ENCODE measurements at places on chromosomes 16 and 17.

DNA sequence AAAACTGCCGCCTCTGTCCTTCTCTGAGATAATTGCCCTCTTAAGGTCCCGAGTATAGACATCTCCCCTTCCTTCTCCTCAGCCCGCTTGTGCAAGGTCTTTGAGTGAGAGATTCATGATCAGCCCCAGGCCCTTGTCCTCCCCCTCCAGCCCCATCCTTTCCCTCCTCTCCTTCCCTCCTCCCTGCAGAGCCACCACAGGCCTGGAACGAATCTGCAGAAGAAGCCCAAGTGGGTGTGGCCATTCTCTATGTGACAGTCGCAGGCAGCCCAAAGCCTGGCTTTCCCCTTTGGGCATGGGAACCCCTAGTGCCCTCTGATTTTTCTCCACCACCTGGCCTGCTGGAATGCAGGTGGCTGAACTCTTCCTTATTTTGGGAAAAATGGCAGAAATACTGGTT, 7.2 kb upstream of the NDRG4 start:
- DNase-seq, result no peak

DNA sequence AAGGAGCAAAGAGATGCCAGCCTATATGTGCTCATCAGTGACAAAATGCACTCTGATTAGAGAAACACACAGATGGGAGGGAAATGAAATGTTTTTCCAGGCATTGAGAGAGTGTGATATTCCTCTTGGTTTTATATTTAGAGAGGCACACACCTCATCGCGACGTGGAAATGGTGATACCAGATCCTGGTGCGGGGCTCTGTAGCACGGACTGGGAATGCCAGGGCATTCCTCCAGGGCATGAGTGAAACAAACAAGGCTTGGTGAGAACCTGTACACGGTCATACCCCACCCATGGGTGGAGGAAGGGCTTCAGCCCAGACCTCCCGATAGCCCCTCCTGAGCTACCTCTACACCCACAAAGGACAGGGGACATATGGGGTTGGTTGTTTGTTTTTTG, 280.2 kb downstream of the C16orf95 start:
- no peak for DNase-seq

- no peak for DNase-seq
These were observed 84.0 kb upstream of the DNAH17 start for GRCh38 chr17:78661093-78661770.

- no peak for DNase-seq
These were observed 49.0 kb upstream of the CRYM start for GRCh38 chr16:21327046-21327445.

- no peak for DNase-seq
These were observed 89.3 kb upstream of the GSE1 start for GRCh38 chr16:85523602-85524364.

DNA sequence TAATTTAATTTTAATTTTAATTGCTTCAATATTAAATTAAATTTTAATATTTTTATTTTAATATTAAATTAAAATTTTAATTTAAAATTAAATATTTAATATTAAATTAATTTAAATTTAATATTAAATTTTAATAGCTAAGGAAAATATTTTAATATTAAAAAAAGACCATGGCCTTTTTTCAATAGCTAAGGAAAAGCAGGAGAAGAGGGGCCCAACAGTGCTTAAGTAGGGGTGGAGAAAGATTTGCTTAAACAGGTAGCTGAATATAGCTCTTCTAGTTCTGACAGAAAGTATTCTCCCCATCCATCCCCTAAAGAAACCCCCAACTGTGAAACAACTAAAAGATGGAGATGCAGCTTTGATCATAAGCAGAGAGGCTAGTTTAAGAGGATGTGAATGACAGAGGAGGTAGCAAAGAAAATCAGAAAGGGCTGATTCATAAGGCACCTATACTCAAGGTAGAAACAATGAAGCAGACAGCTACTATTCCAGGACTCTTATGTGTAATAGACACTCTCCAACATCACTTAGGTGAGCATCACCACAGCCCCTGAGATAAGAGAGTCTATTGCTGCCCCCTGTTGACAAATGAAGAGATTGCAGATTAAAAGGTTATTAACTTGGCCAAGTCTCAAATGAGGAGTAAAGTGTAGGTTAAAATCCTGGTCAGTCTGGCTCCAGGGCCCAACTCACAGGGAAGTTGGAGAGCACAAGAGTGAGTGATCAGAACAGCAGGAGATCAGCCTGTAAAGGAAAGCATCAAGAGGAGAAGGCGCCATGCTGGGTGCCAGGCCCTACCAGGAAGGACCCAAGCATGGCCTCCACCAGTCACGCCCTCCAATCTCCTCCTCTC, 7.8 kb upstream of the RNASEK start:
- no peak for DNase-seq

DNA sequence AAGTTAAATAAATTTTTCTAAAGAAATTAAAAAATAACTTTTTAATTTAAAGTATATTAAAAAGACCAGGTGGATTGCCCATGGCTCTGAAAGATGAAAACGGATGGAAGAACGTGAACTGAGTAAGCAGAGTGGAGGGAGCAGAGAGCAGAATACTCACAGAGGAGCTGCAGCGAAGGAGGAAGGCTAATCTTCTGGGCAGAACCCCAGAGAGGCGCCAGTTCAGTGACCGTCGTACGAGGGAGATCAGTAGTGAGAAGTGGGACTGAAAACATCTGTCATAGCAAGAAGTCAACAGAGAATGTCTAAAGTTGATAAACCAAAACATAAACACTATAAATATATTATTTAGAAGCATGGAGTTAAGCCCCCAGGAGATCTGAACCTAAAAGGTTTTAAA, 34.9 kb downstream of the UBE2G1 start:
- DNase-seq, result no peak

- no peak for DNase-seq
These were observed 2.4 kb upstream of the RIPOR1 start for GRCh38 chr16:67526149-67526791.

- DNase-seq, result no peak
These were observed 4.4 kb downstream of the CD19 start for GRCh38 chr16:28935924-28936783.

DNA sequence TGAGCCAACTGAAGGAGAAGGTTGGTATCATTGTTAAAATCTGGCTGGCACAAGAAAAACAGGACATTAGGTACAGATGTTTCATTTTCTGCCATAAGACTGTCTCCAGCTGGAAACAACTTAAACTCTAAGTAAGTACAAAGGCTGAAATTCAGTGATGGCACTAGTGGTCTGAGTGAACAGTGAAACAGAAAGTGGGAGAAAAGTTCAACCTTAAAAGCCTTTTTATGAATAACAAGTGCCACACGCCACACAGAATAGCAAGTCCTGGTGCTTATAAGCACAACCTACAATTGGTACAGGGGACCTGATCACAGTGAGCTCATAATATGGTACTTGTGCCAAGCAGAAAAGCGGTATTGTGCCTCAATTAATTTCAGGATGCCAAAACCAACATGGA, 56.7 kb downstream of the CEP112 start:
- DNase-seq, result no peak

- DNase-seq, result no peak
These were observed 3.4 kb upstream of the ZNF385C start for GRCh38 chr17:42101513-42102292.

DNA sequence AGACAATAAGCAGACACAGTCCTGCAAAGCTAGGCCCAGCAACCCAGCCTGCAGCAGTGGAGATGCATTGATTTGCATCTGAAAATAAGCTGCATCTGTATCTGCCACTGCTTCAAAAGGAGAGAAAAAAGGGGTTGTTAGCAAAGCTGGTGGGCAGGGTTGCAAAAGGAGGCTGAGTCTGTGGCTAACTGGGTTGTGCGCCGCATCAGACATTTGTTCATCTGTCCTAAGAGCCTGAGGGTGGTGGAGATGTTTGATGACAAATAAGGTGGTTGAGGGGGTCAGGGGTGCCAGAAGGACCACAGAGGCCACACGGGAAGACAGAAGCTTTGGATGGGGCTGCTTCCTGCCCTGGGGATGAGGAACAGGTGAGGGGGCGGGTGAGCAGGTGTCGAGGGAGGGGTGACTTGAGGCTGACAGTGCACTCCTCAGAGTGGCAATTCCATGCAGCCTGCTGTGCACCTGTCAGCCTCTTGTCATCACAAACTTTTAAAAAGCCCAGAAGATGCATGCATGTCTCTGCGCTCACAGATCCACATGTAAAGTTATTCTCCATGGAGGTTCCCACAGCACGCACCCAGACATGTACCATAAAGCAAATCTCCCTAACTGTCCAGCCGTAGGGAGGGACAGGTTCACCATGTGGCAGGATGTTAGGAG, 35.4 kb downstream of the WSB1 start:
- no peak for DNase-seq

DNA sequence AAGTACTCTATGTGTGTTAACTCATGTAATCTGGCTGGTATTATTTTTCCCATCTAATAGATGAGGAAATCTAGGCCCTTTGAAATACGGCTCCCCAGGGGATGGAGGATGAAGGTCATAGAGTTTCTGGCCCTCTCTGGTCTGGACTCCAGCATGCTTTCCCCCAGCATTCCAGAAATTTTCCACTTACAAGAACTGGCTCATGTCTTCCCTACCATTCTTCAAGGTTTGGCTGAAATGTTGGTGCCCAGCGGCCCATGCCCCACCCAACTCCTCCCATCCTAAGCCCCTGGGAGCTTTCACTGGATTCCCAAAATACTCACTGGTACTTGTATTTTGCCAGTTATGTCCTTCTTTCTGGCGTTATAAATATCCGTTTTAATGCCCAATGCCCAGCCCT, 237.5 kb upstream of the NLRP1 start:
- DNase-seq, result no peak

DNA sequence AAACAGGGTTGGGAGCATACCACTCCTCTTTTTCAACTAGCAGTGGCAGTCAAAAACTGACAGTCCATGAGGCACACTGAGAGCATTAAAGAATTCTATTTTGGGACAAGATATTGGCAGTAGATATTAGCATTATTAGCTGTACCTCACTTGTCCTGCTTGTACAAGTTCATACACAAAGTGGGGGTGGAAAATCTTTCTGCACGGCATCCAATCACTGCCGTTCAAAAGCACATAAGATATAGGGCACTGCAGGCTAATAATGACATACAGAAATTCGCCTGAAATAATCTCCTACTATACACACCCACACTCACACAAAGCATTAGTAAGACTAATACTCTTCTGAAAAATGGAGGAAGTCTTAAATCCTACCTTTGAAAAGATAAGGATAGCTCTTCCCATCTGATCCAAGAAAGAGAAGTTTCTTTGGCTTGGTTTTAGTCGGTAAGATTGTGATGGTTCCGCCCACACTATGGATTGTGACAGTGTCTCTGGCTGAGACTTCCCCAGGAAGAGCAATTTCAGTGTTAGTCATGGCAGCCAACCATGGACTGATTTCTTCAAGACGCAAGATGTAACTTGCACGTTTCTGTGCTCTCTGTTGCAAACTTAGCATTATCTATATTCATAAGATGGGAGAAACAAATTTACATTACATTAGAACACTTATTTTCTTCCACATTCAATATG, 40.6 kb upstream of the ARL6IP1 start:
- no peak for DNase-seq

DNA sequence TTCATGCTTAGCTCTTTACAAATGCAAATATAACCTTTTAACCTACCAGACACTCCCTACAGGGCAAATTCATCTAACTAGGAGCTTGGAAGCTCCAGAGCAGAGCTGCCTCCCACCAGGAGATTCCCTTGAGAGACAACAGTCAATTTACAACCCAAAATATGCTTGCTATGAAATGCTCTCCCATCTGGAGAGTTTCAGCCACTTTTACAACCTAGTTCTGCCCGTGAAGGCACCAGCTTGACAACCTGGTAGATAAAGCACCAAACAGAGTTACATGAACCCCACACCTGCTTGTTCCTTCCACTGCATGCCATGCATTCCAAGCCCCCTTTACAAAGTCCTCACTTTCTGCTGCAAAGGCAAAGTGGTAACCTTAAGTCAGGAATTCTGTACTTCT, 215.3 kb upstream of the KIF2B start:
- DNase-seq, result no peak

- DNase-seq, result no peak
These were observed 49.8 kb downstream of the MPRIP start for GRCh38 chr17:17091856-17092756.

DNA sequence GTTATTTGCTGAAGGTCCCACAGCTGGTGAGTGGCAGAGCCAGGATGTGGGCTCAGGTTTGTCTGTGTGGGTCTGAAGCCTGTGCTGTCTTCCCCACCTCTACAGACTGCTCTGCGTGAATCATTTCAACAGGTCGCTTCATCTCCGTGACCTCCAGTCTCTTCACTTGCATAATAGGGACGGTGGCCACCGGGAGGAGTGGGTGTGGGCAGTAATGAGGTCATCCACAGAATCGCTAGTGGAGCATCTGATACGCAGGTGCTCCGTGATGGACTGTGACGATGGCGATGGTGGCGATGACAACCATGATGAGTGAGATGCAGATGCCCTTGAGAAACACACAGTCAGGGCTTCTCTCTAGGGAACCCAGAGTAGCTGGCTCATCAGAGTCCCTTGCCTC, 120.2 kb downstream of the RAP1GAP2 start:
- no peak for DNase-seq

- no peak for DNase-seq
These were observed 4.0 kb upstream of the BAIAP2 start for GRCh38 chr17:81030741-81031565.

DNA sequence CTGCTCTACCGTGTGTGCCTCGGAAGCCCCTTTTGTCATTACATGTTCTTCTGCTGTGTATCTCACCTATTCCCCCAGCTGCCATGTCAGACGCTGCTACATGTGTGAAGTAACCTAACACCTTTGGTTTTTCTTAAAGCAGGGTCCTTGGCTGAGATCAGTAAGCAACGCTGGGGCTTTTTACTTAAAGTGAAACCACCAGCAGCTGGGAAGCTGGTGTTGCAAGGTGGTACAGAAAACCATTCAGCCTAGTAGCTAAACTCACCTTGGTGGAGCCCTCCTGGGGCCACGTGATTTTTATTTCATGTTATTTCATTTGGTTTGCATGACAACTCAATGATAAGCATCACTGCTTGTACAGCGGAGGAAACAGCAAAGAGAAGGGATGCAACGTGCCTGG, 62.6 kb downstream of the PLCG2 start:
- no peak for DNase-seq

- no peak for DNase-seq
These were observed 510.4 kb downstream of the KCNJ18 start for GRCh38 chr17:22202702-22203101.

GRCh38 chr17:73342541-73343167, 30.9 kb upstream of the CDC42EP4 start:
- DNase-seq, result no peak

DNA sequence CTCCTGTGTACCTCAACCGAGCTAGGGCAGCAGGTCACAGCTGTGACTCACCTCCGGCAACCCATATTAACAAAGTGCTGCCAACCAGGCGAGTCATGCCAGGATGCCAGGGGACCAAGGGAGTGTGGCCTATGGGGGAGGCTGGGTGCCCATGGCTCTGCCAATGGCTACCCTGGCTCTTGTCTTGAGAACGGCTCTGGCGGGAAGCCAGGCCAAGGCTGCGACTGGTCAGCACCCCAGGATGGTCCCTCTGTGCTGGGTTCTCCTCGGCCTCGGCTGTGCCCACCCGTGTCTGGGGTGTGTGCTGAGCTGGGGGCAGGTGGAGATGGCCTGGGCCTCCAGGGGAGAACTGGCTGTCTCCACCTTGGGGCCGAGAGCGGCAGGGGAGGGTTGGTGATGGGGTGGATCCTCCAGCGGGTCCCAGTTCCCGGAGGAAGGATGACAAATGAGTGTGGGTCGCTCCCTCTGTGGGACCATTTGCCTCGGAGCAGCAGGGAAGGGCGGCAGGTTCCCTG, 75.8 kb downstream of the MRC2 start:
- DNase-seq, result no peak
